ENCODE measurements at places on chromosomes 2 and 18. TPM values are rescaled to one million over a fixed set of nuclear protein-coding genes. Genes with fewer than 3 reads are reported as not detected.

DNA sequence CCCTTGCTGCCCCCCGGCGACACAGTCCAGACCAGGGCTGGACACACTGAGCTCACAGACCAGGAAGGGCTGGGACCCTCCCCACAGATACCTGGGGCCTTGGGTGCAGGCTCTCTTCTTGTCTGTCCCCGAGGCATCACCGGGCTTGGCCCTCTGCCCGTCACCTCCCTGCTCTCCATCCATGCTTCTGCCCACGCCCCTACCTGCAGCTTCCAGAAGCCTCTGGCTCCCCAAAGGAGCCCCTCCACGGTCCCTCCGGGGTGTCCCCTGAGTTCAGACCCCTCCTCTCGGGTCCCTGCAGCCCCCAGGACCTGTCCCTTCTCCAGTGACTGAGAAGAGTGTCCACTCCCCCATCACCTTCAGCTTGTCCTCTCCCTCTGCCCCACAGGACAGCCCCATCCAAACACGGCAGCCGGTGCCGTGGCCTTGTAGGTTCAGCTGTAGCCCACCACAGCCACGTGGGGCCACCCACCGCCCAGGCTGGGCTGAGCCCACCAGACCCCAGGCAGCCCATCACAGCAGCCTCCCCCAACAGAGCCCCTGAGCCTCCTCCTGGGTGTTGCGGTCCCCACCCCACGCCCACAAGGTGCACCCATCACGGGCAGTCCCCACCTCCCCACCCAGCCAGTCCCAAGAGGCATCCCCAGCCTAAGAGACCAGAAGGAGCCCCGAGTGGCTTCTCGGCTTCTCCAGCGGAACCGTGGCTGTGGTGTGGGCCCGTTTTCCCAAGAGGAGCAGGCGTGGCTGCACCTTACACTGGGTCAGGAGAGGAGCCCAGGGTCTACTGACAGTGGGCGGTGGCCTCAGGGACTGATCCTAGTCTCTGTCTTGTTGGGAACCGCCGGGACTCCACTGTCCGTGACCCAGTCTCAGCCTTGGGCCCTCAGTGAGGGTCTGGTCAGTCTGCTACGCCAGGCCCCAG lies 53.1 kb downstream of the RAMP1 start:
- H3K27ac ChIP-seq, result no peak overlapping the region
- H3K4me3 ChIP-seq, result no peak overlapping the region
- no peaks in the 10 kb centered on the region for H3K27me3 ChIP-seq
- H3K36me3 ChIP-seq, result no peaks in the 10 kb centered on the region
- H3K4me1 ChIP-seq, result no peaks in the 10 kb centered on the region
- no peak for DNase-seq

SEPTIN10 gene
- total RNA-seq, result 39.6 TPM

LIPG gene
- 4.9 TPM for total RNA-seq

GRCh38 chr2:196309691-196310090 lies 138.3 kb upstream of the STK17B start:
- H3K36me3 ChIP-seq, result no peaks in the 10 kb centered on the region
- no peak overlapping the region for H3K4me3 ChIP-seq
- no peaks in the 10 kb centered on the region for H3K27me3 ChIP-seq
- no peak for DNase-seq

- DNase-seq, result no peak
- no peak overlapping the region for H3K4me3 ChIP-seq
- no peaks in the 10 kb centered on the region for H3K27me3 ChIP-seq
- H3K27ac ChIP-seq, result no peak overlapping the region
Measured at GRCh38 chr2:178514664-178515063, 34.4 kb downstream of the PLEKHA3 start.

MALT1 gene
- total RNA-seq, result 37.2 TPM

ALK gene
- total RNA-seq, result 0.32 TPM

DNA sequence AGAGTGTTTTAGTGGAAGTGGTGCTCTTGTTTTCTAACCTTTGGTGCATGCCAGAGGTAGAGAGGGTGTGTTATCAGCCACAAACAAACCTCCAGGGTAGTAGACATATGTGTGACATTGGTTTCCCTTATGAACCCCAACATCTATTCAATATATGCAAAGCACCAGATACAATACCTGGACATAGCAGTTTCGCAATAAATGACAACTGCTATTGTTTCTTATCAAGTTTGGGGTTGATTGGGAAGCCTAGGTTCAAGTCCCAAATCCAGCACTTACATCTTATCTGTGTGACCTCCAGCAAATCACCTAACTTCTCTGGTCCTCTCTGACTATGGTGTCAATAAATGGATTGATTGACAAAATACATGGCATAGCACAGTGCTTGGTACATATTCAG lies 169.4 kb upstream of the SERPINE2 start:
- no peak for DNase-seq
- H3K4me3 ChIP-seq, result no peak overlapping the region
- H3K27ac ChIP-seq, result no peak overlapping the region
- H3K36me3 ChIP-seq, result no peaks in the 10 kb centered on the region

DNA sequence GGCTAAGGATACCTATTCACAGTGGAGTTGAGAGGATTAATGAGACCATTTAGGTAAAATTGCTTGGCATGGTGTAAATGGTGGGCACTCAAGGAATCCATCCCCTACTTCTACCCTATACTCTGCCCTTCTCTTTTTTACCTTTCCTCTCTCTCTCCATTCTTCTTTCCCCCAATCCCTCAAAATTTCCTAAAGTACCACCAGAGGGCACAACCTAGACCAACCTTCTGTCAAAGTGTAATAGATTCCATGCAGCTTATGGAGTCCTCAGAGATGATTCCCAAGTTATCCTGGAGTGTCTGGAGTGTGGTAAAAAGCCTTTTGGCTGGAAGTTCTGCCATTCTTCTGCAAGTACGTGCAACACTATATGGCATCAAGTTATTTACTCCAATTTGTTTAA lies 33.0 kb upstream of the CCDC195 start:
- H3K27ac ChIP-seq, result no peak overlapping the region
- H3K27me3 ChIP-seq, result no peaks in the 10 kb centered on the region
- no peaks in the 10 kb centered on the region for H3K4me1 ChIP-seq
- DNase-seq, result no peak

DNA sequence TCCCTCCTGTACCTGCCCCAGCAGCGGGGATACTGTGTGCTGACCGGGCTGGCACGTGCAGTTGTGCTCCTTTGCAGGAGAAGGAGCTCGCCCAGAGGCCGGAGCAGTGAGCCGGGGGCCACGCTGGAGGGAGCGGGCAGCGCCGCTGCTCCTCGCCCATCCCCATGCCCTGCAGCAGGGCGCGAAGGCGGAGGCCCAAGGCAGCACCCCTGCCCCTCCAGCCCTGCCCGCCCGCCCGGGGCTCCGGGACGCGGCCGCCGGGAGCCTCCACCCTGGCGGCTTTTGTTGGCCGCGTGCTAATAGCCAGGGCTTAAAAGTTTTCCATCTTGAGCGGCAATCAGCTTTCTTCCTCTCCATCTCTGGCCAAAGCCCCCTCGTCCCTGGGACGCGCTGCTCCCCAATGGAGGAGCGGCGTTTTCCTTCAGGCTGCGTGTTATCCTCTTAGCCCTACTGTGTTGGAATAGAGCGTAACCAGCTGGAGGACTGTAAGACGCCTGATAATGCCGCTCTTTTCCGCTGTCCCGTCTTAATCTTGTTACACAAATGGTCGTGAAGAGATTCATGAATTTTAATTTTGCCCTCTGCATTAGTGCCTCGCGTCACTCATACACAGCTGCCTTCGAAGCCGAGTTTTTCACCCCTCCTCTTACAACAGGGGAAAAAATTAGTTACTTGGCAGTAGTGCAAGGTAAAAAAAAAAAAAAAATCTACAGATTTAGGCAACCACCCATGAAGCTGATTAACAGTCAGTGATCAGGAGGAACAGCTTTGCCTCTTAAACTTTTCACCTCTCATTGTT lies 172.9 kb upstream of the SIX3 start:
- H3K4me1 ChIP-seq, result no peaks in the 10 kb centered on the region
- no peak overlapping the region for H3K27ac ChIP-seq
- no peak for DNase-seq

DNA sequence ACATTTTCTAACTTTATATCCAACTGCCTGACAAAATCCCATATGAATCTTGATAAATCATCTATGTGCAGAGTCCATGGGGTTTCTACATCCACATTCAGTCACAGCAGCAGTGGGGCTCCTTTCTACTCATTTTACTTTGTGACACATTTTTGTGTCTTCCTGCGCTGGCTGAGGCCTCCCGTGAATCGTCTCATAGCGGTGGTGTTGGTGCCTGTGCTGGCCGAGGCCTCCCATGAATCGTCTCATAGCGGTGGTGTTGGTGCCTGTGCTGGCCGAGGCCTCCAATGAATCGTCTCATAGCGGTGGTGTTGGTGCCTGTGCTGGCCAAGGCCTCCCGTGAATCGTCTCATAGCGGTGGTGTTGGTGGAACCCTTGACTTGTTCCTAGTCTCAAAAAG lies 17.0 kb downstream of the SNED1 start:
- DNase-seq, result no peak
- H3K27ac ChIP-seq, result no peak overlapping the region
- no peaks in the 10 kb centered on the region for H3K27me3 ChIP-seq
- H3K36me3 ChIP-seq, result no peaks in the 10 kb centered on the region
- no peak overlapping the region for H3K4me3 ChIP-seq

DNA sequence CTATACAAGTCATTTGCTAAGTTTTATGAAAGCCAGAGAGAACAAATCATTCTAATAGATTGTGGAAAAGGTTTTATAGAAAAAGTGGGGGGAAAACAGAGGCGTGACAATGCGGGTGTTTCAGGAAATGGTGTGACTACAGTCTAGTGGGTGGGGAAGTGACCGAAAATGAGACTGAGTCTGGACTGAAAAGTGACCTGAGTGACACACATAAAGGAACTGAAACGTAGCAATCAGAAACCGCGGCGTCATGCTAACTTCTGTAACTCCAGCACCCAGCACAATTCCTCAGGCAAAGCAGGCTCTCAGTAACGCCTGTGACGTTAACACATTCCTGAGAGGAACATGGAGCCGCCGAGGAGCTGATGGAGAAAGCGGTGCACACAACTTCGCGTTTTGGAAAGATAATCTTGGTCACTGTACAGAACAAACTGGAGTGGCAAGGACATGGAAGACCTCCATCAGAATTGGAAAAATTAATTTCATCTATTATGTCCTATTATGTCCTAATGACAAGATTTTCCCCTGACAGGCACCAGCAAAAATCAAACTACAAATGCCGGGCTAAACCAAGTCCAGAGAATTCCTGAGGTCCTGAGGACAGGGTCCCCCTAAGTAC lies 1.4 kb upstream of the CD226 start:
- no peaks in the 10 kb centered on the region for H3K4me1 ChIP-seq
- no peaks in the 10 kb centered on the region for H3K36me3 ChIP-seq
- no peaks in the 10 kb centered on the region for H3K27me3 ChIP-seq
- H3K4me3 ChIP-seq, result no peak overlapping the region
- DNase-seq, result peak; percentile 62

- DNase-seq, result no peak
- H3K4me1 ChIP-seq, result no peaks in the 10 kb centered on the region
- no peaks in the 10 kb centered on the region for H3K36me3 ChIP-seq
- no peak overlapping the region for H3K4me3 ChIP-seq
Measured at GRCh38 chr2:236129935-236130334, 38.3 kb downstream of the GBX2 start.

GRCh38 chr2:236755278-236755840 lies 185.7 kb downstream of the ACKR3 start:
- no peak for DNase-seq
- H3K27ac ChIP-seq, result no peak overlapping the region
- no peaks in the 10 kb centered on the region for H3K36me3 ChIP-seq
- H3K4me1 ChIP-seq, result no peaks in the 10 kb centered on the region

GRCh38 chr2:130373808-130374365 lies 18.0 kb downstream of the PTPN18 start:
- no peaks in the 10 kb centered on the region for H3K36me3 ChIP-seq
- no peak overlapping the region for H3K4me3 ChIP-seq
- peaks cover 41% of the 10 kb centered on the region for H3K4me1 ChIP-seq
- no peak for DNase-seq
- H3K27me3 ChIP-seq, result no peaks in the 10 kb centered on the region

GRCh38 chr2:242040681-242041080 lies 171.2 kb downstream of the RTP5 start:
- no peaks in the 10 kb centered on the region for H3K36me3 ChIP-seq
- peaks cover 55% of the 10 kb centered on the region for H3K27me3 ChIP-seq
- H3K27ac ChIP-seq, result no peak overlapping the region
- H3K4me3 ChIP-seq, result no peak overlapping the region

MC5R gene
- not detected for total RNA-seq

- H3K4me3 ChIP-seq, result no peak overlapping the region
- no peak for DNase-seq
Measured at GRCh38 chr18:10797896-10798295, 272.1 kb downstream of the NAPG start.

GCKR gene
- total RNA-seq, result not detected

- H3K4me1 ChIP-seq, result no peaks in the 10 kb centered on the region
- no peak for DNase-seq
- no peaks in the 10 kb centered on the region for H3K27me3 ChIP-seq
Measured at GRCh38 chr2:102755284-102755683, 6.5 kb upstream of the TMEM182 start.

DNA sequence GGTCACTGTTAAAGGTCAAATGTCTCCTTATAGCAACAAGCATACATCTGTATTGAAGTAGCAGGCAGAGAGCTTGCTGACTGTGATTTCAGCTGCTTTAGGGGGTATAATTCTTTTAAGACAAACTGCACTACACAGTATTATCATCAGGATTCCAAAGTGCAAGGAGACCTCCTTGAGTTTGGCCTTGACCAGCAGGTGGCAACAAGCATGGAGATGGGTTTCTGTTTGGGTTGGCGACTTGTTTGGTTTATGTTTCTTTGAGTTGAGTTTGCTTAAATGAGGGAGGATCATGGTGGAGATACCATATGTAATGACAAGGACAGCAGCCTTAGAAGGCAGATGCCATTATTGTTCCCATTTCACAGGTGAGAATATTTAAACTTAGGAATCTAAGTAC lies 681.0 kb upstream of the ID2 start:
- H3K27ac ChIP-seq, result no peak overlapping the region
- H3K36me3 ChIP-seq, result no peaks in the 10 kb centered on the region
- peaks cover 15% of the 10 kb centered on the region for H3K4me1 ChIP-seq
- no peaks in the 10 kb centered on the region for H3K27me3 ChIP-seq
- H3K4me3 ChIP-seq, result no peak overlapping the region

GRCh38 chr2:226971084-226971483 lies 135.2 kb downstream of the RHBDD1 start:
- DNase-seq, result no peak
- no peaks in the 10 kb centered on the region for H3K4me1 ChIP-seq
- H3K27ac ChIP-seq, result peak overlapping the region; percentile 46
- H3K4me3 ChIP-seq, result no peak overlapping the region

DNA sequence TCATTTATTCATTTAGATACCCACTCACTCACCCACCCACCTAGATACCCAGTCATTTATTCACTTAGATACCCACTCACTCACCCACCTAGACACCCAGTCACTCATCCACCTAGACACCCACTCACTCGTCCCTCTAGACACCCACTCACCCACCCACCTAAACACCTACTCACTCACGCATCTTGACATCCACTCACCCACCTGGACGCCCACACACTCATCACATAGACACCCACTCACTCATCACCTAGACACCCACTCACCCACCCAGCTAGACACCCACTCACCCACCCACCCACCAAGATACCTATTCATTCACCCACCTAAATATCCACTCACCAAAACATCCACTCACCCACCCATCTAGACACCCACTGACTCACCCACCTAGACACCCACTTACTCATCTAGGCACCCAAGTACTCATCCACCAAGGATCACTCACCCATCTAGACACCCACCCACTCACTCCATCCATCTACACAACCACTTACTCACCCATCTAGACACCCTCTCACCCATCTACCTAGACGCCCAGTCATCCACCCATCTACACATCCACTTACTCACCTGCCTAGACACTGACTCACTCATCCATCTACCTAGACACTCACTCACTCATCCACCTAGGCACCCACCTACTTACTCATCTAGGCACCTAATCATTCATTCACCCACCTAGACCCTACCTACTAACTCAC lies 723.7 kb upstream of the RAB6C start:
- H3K27me3 ChIP-seq, result no peaks in the 10 kb centered on the region
